ENCODE measurements at places on chromosomes 5 and 9. TPM values are rescaled to one million over a fixed set of nuclear protein-coding genes. Genes with fewer than 3 reads are reported as not detected.

The CAPSL gene
- not detected for total RNA-seq

The PCDHA1 gene
- total RNA-seq: 0.48 TPM

The SLC36A2 gene
- total RNA-seq: not detected

The SCGB3A1 gene
- not detected for total RNA-seq

The COL23A1 gene
- not detected for total RNA-seq

The BTNL8 gene
- total RNA-seq: not detected

The CER1 gene
- total RNA-seq: not detected

All from SK-MEL-5 (cell line).